Heart left ventricle (tissue), 16 donors: ENCODE measurements at places on chromosomes 16 and 17.

GRCh38 chr17:56808503-56808902 lies 25.2 kb downstream of the C17orf67 start:
- no peak for DNase-seq

DNA sequence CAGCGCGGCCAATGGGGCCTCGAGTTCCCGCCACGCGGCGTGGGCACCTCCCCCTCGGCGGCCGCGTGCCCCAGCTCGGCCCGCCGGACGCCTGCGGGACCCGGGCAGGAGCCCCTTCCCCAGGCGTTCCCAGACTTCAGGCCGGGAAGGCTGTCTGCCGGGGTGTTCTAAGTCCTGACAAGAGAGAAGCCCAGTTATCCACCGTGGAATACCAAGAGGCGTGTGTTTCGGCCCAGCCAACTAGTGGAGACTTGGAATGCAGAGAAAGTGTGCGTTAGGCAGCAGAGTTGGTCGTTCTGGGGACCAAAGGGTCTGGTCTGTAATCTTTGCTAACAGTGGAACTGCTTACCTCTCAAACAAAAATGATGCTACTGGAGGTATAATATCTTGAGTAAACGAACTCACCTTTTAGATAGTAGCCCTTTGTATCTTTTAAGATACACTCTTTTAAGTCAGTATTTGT lies 251 bp upstream of the HSF5 start:
- DNase-seq, result no peak

GRCh38 chr17:31672161-31672819 lies 186.8 kb downstream of the COPRS start:
- no peak for DNase-seq

- DNase-seq, result no peak
Measured at GRCh38 chr17:41516830-41517283, 1.8 kb downstream of the KRT15 start.

DNA sequence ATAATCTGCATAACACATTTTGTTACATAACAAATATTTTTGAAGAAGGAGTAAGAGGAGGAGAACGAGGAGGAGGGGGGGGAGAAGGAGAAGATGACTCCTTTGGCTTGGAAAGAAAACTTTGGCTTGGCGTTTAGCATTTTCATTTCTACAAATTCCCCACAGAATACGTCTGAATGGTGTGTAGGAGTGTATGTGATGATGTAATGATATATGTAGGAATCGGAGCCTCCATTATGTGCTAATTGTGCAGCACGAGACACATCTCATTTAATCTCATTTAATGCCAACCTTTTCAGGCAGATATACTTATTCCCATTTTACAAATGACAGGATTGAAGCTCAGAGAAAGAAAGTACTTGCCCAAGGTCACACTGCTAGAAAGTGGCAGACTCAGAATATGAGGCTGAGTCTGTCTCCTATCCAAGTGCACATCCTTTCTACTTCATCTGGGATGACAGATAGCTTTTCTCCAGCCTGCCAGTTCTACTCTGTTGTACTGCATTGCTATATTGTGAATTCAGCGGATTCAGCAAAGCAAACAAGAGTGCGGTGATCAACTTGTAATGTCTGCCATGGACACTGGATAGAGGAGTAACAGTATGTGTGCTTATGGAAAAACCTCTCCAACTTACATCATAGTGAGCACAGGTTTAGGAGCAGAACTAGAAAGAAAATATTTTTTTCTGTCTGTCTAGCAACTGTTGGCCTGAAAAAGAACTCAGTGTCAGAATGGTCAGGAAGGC lies 10.4 kb upstream of the SLC47A2 start:
- no peak for DNase-seq
